Stimulated activated CD4-positive, alpha-beta T cell treated with anti-CD3 and anti-CD28 coated beads, Interleukin-4, amount 100 ng/mL, for 4 hours (primary cell): ENCODE measurements at places on chromosomes 7 and 10.

GRCh38 chr10:119803264-119803663 is 69.4 kb downstream of the MCMBP start:
- DNase-seq: no peak

DNA sequence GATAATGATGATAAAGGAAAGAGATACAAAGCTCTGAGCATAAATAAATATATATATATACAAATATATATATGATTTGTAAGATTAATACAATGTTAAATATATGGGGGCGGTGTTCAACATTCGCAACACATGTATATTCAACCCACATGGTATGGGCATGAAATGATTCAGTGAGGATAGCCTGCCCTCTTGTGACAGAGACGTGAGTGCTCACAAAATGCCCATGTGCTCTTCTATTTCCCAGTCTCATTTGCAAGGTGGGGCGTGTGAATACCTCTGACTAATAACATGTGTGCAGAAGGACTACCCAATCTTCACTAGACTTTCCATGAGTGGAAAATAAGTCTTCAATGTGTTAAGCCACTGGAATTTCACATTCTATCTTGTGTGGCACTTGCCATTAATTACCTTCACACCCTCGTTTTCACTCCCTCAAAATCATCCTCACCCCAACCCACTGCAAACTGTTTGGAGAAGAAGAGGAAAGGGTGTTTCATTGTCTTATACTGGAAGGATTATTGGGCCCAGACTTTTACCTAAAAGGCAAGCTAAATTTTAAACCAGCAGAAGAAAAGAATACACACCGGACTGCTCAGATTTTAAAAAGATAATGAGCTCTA is 26.9 kb downstream of the ASAH2 start:
- peak; percentile 4 for DNase-seq

DNA sequence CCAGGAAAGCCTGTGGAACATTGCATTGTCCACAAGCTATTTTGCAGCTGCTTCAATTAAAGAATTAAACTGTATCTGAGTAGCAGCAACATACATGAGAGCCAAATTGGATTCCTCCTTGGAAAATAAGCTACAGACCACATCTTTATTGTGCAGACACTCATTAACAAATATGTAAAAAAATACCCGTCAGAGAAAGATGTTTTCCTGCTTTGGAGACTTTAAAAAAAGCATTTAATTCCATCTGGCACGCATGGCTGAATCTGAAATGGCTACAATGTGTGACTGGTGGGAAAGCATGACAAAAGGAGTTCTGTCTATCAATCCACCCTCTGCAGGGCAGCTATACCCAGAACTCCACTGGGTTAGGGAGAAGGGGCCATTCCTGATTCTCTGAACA is 73.1 kb upstream of the HPS1 start:
- no peak for DNase-seq

- DNase-seq: no peak
Observed at GRCh38 chr7:49187543-49188268, 263.4 kb downstream of the CDC14C start.

GRCh38 chr10:70571636-70572439 is 30.7 kb downstream of the PRF1 start:
- no peak for DNase-seq

DNA sequence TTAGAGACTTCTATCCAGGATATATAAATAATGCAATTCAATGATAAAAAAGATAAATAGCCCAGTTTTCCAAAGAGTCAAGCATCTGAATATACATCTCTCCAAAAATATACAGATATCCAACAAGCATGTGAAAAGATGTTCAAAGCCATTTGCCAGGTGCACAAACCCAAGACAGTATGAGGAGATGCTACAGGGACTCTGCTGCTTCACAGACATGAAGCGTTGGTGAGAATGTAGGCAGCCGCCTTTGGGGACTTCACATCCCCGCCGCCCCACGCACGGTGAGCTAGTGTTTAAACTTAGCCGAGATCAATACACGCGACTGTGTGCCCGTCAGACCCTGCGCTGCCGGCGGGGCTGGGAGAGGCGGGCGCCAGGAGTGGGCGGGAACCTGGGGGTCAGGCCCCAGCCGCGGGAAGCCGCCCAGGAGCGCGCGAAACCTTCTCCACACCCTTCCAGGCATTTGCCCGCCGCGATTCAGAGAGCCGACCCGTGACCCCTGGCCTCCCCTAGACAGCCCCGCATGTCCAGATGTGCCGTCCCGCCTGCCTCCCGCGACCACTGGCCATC is 927 bp upstream of the ALOX5 start:
- no peak for DNase-seq

DNA sequence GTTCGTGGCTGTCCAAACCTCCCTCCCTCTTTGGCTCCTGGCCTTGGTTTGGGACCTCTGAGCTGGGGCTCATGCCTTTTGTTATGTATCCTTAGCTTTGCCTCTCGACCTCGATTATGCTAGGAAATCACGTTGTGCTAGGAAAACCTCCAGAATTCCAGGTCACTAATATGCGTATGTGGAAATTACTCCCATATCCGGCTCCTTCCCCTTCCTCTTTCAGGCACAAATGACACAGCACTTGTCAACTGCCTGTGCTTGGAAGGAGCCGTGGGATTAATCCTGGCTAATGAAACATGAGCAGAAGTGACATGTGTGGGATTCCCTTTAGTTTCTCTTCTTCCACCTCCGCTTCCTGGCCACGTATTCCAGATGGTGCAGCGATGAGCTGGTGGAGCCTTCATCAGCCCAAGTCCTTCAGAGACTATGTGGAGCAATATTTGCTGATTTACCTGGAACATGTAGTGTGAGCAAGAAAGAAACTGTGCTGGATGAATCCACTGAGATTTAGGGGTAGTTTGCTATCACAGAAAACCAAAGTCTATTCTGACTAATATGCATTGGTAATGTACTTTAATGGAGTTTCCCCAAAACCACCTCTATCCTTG is 149.2 kb downstream of the REEP3 start:
- no peak for DNase-seq

DNA sequence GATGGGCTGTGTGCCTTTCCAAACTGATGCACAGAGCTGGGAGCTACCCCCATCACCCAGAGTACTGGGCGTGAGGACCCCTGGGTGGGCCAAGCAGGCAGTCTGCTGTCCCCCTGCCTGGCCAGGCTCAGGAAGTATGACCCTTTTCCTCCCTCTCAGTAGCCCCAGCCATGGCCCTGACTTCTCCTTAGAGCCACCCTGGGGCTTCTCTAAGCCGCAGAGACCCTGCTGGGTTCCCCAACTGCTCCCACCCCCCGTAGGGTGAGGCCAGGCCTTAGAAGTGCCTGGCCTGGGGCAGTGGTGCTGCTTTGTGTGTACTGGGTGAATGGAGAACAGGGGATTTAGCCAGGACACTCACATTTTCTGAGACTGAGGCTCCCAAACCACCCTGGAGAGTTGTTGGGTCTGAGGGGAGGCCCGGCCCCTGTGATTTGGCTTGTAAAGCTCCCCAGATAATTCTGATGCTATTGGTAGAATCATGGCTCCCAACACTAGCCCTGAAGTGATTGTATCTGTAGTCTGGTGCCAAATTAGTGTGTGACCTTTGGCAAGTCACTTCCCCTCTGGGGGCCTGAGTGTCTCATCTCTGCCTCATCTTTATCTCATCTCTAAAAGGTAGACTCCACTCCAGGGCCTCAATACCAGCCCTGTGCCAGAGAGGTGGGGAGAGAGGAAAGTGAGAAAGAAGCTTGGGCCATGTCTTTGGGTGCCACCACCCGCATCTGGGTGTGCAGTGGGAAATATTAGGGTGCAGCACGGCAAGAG is 99.7 kb upstream of the PPIF start:
- no peak for DNase-seq

DNA sequence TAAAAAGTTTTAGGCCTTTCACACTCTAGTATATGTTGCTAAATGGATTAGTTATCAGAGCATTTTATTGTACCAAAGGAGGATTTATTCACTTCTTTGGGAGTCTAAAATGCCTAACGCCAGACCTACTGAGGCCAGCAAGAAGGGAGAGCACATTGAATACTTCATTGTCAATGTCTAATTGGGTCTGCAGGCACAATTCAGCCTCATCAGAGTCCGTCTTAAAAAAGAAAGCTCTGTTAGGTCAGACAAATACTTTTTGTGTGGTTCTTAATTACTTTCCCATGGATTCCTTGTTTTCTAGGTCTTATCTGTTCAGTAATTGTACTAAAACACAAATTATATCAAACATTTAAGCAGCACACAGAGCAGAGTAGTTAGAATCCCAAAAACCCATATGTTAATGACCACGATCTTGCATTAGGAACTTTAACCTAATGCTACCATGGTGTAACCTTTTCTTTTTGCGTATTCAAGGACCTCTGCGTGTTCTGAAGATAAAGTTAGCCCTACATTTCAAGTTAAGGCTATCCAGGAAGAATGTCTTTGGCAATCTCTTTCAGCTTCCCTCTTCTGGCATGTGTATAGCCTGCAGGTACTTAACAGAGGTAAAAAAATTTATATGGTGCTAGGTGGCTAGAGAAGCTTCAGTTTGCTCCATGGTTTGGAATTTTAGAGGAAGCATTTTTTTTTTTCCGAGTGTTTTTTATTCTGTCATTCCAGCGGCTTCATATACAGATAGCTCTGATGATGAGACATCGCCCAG is 45.7 kb upstream of the STRIP2 start:
- no peak for DNase-seq

DNA sequence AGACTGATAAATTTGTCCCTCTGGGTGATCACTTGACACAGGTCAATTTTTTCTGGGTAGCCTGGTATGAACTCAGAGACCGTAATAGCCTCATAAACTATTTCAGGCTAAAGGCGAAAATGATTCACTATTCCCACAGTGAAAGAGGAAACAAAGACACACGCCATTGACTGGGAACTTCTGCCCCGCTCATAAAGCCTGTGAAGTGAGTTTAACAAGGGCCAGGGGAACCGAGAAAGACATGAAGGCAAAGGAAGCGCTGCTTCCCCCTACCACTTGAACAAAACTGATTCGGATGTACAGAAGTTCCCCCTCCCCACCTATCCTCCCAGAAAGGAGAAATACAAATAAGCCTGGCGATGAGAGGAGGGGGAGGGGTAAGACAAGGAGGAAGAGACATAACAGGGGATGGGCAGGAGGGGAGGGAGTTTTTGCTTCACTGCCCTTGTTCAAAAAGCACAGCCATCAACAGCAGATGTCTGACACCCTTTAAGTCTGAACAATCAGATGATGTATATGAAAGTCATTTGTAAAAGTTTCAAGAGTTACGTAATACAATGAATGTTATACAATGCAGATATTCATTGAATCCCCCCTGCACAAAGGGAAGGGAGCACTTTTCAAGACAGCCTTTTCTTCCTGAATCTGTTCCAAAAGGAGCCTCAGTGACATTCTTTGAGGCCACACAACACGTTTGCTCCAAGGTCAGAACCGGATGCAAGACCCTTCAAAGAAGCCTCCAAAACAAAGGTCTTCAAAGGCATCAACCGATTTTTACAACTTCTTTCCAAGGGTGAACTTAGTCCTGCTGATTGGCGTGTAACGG is 734 bp downstream of the ABCB4 start:
- no peak for DNase-seq

DNA sequence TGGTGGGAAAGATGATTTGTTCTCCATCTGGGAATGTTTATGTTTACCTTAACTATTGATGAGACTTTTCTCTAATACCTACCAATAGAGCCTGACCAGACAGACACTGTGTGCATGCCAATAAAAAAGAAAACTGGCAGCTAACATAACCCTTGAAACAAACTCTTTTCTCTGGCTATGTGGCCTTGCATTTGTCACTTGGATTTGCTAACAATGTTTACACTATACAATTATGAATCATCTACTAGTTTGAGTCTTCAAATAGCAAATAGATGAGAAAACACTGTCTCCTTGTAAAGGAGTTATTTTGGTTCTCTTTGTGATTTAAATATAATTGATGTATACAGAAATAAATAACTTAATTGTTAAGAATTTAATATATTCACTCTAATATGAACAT is 273.1 kb downstream of the SEMA3D start:
- DNase-seq: no peak

DNA sequence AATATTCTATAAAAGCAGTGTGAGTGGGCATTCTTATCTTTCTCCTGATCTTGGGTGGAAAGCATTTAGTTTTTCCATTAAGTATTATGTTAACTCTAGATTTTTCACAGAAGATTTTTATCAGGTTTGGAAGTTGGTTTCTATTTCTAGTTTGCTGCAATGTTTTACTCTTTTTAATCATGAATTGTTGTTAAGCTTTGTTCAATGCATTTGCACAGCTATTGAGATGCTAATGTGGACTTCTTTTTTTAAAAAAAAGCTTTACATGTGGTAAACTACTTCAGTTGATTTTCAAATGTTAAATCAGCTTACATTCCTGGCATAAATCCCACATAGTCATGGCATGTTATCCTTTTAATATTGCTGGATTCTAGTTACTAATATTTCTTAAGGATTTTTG is 363.6 kb upstream of the NRP1 start:
- DNase-seq: no peak

GRCh38 chr7:1140476-1141104 is 19.4 kb downstream of the ZFAND2A start:
- no peak for DNase-seq

DNA sequence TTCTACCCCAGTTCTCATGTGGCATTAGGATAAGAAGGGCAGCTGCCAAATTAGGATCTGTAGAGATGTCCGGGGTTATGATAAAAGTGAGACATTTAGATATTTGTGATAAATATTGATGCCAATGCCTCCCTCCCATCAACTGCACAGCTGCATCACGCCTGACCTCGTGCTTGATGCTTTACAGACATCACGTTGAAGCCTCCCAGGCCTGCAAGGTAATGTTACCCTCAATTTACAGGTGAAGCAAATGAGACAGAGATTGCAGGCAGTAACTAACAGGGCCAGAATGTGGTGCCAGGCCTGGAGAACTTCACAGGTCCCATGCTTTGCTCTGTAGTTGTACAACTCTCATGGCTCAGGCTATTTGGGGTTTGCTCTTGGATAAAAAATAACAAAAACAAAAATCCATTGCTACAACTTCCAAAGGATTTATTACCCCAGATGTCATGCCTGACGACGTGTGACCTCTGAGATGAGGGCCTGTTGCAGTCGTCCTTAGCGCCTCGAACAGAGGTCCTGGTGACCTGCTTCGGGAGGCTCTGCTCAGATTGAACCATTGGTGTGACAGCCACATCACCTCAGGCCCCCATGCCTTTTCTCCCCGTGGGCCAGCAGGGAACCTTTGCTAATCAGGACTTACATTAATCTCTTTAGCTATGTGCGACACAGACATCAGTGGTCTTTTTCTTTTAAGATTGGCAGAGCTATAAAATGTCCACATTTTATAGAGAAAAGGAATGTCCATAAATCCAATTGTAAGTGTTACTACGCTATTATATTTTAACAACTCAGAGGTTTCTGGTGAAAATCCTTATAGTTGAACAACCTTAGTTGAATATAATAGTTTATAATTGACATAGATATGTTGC is 169.3 kb downstream of the ADAM12 start:
- DNase-seq: no peak
